ENCODE measurements at places on chromosomes 2 and 18.

GRCh38 chr2:215189393-215189792 lies 51.0 kb upstream of the ABCA12 start:
- DNase-seq, result no peak

DNA sequence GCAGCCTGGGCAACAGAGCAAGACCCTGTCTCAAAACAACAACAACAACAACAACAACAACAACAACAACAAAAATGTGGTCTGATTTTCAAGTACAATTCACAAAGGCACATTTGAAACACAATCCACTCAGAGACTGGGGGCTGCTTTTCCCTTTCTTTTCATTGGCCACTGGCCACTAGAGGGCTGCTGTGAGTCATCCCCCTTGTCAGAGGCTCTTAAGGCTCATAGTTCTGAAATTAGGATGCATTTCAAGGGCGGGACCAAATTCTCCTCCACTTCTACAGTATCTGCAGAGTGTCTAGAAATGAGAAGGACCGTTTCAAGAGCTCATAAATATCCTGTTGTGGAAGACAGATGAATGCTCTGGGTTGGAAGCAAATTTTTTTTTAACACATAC lies 285.4 kb downstream of the NRXN1 start:
- DNase-seq, result no peak

DNA sequence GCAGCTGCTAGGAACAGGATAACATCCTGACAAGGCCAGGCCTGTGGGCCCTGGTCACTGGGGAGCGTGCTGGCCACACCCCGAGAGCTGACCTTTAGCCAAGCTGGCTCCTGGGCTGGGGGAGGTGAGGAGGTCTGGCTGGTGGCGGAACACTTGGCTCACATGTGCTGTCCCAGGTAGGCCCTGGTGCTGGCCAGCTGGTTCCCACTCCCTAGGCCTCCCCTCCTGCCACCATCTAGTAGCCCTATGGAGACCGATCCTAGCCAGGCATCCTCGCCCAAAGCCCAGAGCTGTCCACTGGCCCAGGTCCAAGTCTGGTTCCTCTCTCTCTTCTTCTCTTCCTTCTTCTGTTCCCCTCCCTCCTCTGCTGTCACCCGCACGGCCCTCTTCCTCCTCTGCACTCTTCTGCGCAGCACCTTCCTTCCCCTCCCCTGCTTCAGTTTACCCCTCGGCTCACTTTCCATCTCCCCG lies 52.4 kb downstream of the TNS1 start:
- no peak for DNase-seq

DNA sequence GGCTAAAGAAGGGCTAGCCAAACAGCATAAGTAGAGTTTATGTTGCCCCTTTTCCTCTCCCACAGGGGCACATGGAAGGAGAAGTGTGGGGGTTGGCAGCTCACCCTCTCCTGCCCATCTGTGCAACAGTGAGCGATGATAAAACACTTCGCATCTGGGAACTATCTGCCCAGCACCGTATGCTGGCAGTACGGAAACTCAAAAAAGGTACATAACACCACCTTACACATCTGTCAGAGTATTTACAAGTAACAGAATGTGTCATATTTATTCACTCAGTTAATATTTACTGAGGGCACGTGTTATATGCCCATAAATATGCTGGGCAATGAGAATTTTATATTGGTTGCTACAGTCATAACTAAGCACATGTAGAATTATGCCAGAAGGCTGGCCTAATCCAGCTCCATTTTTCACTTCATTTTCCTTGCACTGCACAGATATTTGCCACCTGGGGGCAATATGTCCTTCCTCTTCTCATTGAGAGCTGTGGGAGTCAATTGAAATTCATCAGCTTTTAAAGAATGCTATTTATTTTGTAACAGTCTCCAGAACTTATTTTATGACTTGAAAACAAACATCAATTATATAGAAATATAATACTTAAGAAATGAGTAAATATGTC lies 150.6 kb downstream of the RTN4 start:
- no peak for DNase-seq

DNA sequence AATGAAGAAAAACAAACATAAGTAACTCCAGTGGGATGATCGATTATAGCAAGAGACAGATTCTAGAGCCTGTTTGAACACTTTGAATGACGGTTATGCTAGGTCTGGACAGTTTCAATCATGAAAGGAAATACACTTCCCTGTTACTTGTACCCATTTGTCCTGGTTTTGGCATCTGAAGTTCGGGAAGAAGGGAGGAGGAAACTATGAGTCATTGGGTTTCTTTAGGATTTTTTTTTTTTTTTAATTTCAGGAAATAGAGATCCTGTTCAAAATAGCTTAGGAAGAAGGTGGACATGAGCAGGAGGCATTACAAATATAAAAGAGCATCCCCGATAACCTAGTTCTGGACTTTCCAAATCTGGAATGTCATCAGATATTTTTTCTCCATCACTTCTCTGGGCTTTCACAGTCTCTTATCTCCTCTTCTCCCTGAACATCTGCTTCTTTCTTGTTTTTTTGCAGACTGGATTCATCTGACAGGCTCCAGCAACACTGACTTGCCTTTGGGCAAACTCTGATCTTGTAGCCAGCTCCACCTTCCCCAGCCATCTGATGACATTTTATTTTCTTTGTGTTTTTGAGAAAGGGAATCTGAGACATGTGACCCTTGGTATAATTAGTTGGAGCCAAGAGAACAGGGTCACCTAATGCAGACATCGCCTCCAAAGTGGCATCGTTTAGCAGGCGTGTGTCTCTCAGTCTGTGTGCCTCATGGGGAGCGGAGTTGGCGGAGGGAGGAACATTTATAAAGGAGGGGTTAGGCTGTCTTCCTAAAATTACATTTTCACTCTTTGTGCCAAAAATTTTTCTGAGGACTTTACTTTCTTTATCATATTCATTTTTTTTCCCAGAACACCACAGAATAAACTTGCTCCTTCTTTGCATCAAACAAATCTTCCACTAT lies 195.3 kb upstream of the EPHA4 start:
- DNase-seq, result no peak

GRCh38 chr2:72985891-72986683 lies 68.8 kb downstream of the EMX1 start:
- DNase-seq, result no peak

DNA sequence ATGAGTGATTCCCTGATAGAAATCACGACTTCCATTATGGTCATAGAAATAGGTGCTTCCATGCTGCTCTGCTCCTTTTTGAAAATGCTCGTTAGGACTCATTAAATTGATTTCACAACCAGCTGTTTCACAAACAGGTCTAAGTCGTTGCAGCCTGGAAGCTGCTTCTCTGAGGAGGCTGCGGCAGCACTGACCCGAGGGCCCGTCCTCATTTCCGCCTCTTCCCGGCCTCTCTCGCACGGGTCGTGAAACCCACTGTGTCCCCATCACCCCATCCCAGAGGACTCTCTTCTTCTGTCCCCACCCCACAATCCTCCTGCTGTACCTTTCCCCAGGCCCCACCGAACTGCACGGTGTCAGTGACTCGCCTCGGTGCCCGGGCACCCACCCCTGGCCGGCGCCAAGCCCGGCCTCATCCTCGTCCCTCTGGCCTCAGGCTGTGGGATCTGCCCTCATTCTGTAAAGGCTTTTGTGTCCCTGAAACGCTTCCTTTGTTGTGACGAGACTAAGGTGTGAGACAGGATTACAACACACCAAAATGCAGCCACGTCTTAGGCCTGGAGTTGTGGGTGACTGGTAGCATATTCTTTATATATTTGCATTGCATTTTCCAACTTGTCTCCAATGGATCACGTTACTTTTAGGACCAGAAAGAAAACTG lies 112.7 kb upstream of the CTDP1 start:
- no peak for DNase-seq

DNA sequence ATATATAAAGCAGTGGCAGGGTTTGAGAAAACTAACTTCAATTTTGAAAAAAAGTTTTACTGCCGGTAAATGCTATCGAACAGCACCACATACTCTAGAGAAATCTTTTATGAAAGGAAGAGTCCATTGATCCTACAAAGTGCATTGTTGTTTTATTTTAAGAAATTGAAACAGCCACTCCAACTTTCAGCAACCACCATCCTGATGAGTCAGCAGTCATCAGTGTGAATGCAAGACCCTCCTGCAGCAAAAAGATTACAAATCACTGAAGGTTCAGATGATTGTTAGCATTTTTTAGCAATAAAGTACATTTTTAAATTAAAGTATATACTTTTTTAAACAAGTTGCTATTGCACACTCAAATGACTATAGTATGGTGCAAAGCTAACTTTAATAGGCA lies 1017.7 kb upstream of the CRIM1 start:
- DNase-seq, result no peak

DNA sequence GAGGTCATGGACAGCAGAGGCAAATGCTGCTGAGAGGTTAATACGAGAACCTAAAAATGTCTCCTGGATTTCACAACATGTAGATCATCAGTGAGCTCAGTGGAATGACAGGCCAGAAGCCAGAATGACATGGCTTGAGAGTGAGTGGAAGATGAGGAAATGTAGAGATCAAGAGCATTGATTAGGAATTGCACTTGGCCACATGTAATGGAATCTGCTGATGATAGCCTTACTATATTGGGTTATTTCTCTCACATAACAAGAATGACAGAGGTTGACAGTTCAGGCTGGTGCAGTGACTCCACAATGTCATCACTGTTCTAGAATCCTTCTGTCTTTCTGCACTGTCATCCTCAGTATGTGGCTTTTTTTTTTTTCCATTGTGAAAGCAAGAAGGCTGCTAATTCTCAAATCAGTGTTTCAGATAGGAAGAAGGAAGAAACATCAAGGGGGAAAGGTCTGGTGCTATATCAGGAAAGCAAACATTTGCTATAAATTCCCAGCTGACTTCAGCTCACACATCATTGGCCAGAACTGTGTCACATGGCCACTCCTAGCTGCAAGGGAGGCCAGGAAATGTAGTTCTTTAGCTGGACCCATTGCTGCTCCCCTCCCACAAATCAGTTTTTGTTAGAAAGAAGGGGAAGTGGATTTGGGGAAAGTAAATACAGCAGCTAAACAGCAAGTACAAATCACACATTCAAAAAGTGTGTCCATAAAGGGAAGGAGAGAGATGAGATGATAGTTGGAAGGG lies 127.2 kb downstream of the FAM161A start:
- no peak for DNase-seq

DNA sequence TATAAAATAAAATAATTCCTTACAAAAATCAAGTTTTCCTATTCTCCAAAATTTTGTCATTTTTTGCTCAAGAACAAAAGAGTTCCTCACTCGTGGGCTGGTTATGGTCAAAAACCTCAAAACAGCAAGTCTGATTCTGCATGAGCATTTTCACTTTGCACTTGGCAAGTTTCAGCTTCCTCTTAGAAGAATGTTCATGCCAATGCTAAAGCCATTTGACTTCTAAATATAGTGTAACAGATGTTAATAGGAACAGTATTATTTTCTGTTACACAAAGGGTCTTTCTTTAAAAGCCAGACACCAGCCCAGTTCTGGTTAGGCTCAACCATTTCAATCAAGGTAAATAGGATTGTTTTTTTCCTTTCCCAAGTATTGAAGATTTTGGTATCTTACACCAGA lies 261.3 kb upstream of the CCDC68 start:
- DNase-seq, result no peak

- no peak for DNase-seq
These were observed 111.2 kb upstream of the KLHL29 start for GRCh38 chr2:23273786-23274185.

DNA sequence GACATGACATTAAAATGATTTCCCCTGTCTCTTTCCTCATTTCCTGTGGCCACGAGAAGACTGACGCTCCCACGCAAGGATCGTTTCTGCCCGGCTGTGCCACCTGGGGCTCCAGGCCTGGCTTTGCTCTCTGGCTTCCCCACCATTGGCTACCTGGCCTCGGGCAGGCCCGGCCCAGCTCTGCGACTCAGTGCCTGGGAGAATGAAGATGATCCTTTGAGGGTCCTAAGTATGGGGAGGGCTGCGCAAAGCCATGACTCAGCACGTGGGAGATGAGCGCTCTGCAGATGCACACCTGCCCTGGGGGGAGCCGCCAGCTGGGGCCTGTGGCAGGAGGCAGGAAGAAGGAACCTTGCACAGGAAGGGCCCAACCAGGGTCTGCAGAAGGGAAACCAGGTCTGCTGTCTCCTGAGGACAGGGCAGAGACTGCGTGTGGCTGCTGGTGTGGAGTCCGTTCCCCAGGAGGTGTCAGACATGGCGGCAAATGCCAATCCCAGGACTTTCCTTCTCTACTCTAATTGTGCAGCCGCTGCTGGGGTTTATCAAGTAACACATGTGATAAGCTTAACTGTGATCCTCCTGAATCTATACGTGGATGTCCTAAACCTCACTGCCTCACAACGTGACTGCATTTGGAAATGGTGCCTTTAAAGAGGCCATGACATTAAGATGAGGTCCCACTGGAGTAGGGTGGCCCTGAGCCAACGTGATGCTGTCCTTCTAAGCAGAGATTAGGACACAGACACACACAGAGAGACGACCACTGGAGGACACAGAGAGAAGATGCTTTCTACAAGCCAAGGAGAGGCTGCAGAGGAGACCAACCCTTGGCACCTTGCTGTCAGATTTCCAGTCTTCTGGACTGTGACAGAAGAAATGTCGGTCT lies 32.9 kb downstream of the MBP start:
- no peak for DNase-seq

- no peak for DNase-seq
These were observed 34.4 kb downstream of the NEMP2 start for GRCh38 chr2:190500054-190500502.

GRCh38 chr2:169480079-169480465 lies 778 bp downstream of the BBS5 start:
- DNase-seq, result no peak

GRCh38 chr2:50291610-50292009 lies 740.3 kb downstream of the NRXN1 start:
- DNase-seq, result no peak

DNA sequence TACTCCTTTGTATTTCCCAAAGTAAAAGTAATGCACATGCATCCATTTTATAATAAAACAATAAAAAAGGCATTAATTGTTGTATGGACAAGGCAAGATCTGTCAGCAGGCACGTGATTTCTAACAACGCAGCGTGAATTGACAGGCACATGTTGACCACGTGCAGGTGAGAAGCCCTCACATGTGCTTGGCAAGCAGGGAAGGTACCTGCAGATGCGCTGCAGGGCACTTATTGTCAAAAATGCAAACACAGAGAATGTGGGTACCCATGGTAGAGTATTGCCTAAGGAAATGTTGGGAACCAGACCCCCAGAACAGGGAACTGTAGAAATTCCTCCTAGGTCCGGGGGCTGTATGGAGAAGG lies 515.0 kb upstream of the HS6ST1 start:
- no peak for DNase-seq

DNA sequence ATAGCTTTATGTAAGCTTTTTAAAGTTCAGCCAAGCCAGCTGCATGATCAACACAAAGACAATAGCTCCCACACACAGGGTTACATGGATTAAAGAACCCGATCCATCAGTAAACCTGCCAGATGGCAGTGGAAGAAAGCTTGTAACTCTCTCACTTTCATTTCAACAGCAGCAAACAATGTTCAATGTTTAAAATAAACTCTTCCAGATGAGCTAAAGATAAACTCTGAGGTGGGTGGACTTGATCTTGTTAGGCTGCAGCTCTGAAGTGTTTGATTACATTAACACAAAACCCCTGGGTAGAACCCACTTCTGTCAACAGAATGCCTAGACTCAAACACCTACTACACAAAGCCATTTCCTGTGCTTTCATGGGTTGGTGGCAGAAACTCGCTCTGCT lies 13.9 kb downstream of the RDH14 start:
- no peak for DNase-seq
